ENCODE measurements at places on chromosomes 6 and 20.

GRCh38 chr6:162372106-162372505, 355.5 kb downstream of the PRKN start:
- DNase-seq: no peak

- DNase-seq: peak; percentile 67
Measured at GRCh38 chr20:53660078-53660909, 66.7 kb upstream of the ZNF217 start.

DNA sequence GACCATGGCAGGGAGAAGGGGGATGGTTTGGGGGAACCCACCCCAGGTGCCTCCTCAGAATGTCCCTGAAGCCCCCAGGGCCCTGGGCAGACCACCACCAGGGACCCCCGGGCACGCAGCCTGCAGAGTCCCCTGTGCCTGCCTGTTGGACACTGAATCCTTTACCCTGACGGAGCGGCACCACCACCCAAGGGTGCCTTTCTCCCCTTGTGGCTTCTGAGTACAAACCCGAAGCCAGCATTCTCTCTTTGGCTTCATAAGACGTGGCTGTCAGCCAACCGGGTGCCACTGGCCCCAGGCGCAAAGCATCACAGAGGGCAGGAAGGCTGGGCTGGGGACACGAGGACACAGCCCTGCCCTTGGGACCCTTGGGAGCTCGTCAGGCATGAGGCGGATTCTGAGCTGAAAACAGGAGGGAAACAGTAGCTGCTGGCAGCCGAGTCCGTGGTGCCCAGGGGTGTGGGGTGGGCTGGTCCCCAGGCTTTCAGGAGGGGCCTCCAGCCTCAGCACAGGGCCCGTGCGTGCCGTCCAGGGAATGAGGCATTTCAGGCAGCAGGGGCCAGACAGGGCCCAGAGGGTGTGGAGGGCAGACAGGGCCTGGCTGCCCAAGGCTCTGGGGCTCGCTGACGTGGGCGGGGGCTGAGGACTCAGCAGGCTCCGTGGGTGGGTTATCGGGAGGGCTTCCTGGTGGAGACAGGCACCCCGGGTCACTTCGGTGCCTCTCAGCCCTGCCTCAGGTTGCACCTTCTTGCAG, 3.5 kb downstream of the COL9A3 start:
- no peak for DNase-seq

GRCh38 chr6:112154711-112155110, 67.3 kb downstream of the FAM229B start:
- no peak for DNase-seq

- DNase-seq: no peak
Measured at GRCh38 chr6:62391358-62391757, 105.3 kb upstream of the KHDRBS2 start.

DNA sequence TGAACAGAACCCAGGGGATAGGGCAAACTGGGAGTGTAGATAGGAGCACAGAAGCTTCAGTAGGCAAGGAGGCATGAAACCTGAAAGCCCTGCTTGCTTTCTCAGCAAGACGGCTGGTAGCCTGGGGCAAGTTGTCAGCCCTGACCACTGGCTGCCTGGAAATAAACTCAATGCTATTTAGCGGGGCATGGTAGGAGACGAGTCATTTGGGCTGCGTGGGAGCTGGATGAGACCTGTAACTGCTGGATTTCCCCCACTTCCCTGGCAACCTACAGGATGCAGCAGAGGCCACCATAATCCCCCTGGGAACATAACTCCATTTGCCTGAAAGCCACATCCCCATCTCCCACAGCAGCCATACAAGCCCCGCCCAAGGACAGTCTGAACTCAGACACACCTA, 332.6 kb upstream of the TBX18 start:
- no peak for DNase-seq

GRCh38 chr6:105781248-105781647, 304.9 kb upstream of the PRDM1 start:
- DNase-seq: no peak

DNA sequence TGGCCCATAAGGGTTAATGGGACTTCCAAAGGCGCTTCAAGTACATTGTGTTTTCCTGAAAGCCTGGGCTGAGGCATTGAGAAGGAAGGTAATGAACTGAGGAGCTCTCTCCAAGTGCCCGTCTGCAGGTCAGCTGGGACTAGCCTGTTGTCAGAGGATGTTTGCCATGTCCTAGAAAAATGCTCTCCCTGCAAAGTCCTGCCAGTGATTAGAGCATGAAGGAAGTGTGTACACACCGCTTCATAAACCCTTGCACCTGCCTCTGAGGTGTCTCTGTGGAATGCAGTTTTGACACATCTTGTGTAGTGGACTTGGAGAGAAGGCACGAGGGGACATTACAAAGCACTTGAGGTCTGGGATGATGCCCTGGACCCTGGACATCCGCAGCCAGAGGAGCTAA, 506.7 kb downstream of the KIF16B start:
- no peak for DNase-seq

DNA sequence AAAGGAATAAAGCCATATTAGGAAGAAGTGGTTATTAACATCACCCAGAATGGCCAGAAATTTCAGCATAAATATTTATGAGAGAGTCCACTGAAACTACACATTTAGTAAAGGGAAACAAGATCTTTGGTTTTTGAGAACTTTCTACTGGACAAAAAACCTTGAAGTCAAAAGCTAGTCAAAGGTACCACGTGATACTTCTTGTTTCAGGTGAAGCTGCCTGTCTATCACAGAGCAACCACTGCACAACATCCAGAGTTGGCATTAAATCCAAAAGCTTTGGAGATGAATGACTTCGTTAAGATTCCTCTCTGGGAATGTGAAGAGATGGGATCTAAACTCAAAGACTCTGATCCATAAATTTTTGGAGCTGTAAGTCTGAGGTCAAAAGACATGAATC, 137.0 kb downstream of the KCNQ5 start:
- no peak for DNase-seq

DNA sequence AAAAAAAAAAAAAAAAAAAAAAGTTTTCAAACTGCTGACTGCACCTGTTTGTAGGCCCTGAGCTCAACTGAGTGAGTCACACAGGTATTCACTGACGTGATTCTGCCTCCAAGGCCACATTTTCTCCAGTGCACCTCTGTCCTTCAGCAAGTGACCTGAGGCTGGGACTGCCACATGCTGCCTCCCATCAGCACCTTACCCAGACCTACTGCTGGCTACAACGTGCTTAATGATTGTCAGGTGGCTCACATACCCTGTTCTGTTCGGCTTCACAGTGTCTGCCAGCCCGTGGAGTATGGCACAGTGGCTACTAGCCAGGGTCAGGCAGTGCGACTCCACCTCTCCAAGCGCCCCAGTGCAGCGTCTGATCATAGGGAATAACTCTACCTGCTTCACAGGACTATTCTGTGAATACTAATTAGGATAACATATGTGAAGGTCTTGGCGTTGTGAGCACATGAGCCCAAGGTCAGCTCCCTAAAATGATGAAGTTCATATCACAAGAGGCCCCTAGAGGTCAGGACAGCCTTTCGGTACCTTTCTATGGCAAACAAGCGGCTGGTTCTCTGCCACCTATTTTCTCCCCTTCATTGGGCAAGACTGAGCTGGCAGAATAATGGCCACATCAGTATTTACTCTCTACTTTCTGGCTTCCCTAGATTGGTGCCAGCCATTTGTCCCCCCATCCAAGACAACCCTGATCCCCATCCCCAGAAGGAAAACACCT, 28.1 kb downstream of the RIPOR3 start:
- DNase-seq: no peak

DNA sequence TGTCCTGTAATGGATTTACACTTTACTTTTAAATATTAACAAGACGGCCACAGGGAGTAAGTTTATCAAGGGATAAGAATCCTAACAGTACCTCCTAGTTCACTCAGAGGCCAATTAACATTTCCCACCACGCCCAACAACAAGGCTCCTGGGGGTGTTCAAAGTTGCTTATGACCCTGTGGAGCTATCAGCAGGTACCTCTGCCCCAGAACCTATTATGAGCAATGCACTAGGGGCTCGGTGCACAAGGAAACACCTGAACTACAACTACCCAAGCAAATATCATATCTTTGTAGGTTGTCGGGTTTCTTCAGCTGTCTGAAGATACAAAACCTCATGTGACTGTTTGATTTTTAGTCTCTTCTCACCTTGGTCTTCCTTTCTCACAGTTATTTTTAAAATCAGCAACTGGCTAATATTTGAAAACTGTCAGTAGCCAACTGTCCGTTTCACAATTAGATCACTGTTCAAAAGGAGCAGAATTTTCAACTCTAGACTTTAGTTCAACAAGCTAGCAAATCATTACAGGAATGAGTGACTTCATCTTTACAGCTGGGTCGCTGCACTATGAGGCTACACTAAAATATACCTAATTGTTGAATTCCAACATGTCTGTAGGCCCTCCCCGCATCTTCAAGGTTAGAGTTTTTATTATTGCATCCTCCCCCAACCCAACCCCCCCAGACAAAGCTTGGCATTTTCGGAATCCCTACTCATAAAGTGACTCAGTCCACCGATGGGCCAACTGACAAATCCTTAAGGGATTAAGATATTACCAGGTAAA, 38.1 kb downstream of the B4GALT5 start:
- DNase-seq: no peak

GRCh38 chr20:45251884-45252560, 2.3 kb downstream of the SLPI start:
- DNase-seq: no peak

- no peak for DNase-seq
Measured at GRCh38 chr20:3701061-3701998, 11.1 kb downstream of the SIGLEC1 start.

DNA sequence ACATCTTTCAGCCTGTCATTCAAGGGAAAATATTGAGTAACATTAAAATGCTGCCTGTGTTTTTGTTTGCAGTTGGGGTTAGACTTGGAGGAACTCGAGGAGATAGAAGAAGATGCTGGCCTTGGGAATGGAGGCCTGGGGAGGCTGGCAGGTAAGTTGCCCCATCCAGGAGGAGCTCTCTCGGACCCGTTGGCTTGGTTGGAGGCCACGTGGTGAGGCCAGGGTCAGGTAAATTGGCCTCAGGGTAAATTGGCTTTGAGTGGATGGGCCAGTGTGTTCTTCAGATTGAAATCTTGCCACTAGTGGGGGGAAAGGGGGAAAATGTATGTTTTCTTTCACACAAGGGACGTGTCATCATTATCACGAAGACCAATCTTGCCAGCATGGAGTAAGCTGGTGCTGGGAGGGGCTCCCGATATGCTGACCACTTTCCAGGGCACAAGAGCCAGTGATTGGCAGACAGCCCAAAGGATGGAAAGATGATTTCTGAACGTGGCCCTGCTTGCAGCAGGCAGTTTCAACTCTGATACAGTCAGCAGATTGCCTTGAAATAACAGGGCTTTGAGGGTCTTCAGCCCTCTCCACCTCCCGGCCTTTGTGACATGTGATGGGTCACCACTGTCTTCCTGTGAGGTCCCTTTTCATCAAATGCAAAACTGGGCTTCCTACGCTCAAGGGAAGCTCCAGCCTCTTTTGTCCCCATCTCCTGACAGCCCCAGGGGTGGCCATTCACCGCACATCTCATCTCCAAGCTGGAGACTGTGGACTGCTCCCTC, 21.4 kb downstream of the PYGB start:
- DNase-seq: no peak

Measured in activated CD8-positive, alpha-beta memory T cell treated with anti-CD3 and anti-CD28 coated beads, Interleukin-2, amount 50 U/mL, for 48 hours (primary cell).